Esophagus squamous epithelium (tissue), 5 donors: ENCODE measurements at places on chromosomes 3 and 15.

- no peak for DNase-seq
Observed at GRCh38 chr15:86629409-86630356, 550.0 kb downstream of the AGBL1 start.

DNA sequence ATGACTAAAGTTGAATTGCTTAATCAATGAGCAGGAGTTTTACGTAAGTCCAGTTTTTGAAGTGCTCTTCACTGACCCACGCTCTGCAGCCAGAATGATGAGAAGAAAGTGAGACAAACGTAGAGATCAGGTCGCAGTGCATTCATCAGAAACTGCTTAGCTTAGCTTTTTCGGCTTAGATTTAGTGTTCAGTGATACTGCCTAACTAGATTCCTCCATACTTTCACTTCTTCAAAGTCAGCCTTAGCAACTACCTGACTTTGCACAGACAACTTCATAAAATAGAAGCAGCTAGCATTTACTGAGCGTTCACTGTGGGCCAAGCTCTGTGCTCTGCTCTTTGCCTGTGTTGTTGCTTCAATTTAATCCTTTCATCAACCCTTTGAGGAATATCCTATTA is 116.1 kb downstream of the KCNH8 start:
- no peak for DNase-seq

DNA sequence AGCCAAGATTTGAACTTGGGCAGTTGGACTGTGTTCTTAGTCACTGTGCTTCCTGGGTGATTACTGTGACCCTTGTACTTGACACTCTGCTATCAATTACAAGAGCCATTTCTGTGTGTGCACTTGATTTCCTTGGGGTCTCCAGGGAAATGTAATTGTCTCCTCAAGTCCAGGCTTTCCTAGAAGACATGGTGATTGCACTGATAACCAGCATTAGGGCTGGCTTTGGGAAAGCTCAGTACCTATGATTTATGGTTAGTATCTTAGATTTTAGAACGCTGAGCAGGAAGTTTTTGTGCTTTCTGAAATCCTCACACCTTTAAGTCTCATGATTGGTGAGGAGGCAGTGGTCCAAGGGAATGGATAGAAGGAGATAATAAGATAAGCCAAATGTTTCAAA is 1.6 kb upstream of the CLDN11 start:
- DNase-seq = no peak

DNA sequence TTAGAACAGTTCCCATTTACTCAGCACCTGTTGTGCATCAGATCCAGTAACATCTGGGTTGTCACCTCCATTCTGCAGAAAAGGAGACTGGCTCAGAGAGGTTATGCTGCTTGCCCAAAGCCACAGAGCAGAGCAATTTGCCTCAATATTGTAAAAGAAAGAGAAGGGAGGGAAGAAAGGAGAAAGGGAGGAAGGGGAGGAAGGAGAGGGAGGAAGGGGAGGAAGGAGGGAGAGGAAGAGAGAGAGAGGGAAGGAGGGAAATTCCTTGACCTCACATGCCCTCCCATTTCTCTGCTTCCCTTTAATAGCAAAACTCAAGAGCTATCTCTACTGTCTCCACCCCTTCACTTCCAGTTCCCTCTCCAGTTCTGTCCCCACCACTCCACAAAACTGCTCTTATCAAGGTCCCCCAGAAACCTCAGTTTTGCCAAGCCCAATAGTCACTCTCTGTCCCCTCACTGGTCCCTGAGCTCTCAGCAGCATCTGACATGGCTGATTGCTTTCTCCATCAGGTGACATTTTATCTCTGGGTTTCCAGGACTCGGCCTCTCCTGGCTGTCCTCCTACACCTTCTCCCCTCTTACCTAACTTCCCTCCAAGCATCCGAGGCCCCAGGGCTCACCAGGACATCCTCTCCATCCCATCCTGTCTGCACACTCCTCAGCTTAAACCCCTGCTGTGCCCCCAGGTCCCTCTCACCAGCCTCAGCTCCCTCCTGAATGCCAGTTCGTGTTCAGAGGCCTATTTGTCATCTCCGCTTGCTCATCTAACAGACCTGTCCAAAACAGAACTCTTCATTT is 104.7 kb upstream of the LINGO1 start:
- DNase-seq = no peak

DNA sequence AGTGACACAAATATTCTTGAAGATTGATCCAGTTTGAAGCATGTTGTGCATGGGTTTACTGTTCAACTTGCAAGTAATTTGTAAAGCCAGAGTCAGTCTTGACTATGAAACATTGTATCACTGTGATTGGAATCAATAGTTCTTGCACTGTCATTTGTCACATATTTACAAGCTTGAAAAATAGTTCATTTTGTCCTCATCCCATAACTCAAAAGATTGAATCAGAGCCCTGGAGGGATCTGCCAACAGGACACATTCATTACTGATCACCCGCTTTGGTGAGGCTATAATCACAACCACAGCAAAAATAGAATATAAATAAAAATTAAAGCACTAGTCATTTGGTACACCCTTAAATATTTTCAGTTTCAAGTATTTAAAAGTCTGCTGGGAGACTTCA is 368.9 kb downstream of the WDR72 start:
- no peak for DNase-seq

GRCh38 chr15:64521201-64521600 is 60.8 kb downstream of the ZNF609 start:
- no peak for DNase-seq

GRCh38 chr3:158107605-158108444 is 1.6 kb upstream of the SHOX2 start:
- no peak for DNase-seq

DNA sequence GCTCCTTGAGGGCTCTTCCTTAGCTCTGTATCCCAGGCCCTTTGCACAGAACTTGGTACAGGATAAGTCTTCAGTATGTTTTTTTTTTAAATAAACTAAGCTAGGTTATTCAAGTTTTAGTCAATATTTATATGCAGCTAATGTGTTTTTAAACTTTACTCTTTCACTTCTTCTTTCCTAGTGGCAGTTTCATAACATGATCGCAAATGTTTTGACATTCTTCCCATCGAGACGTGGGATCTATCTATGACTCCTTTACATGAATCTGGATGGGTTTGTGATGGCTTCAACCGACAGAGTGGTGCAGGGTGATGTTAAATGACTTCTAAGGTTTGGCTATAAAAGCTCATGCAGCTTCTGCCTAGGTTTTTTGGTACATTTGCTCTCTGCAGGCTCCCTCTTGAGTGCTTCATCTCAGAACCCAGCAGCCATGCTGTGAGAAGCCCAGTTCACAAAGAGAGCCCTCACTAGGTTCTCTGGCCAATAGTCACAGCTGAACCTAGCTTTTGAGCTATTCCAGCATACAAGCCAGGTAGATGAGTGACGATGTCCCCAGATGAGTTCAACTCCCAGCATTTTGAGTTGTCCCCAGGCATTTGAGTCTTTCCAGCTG is 13.5 kb upstream of the MECOM start:
- no peak for DNase-seq

GRCh38 chr3:106191211-106191610 is 322.4 kb upstream of the CBLB start:
- DNase-seq = no peak

DNA sequence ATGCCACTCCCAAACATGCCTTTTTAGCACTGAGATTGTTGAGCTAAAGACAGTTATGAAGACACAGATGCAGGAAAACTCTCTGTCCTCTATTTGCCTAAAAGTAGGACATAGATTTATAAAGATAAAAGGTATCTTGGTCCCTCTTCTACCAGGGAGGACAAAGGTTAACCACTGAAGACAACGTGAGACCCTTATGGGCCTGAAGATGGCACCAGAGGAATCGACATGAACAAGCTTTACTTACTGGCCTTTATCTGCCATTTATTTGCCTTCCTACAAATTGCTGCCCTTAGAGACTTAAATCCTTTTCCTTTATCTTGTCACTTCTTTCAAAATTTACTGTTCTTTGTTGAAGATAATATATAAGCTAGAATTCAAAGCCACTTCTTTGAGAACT is 109.7 kb upstream of the FAM3D start:
- DNase-seq = no peak

DNA sequence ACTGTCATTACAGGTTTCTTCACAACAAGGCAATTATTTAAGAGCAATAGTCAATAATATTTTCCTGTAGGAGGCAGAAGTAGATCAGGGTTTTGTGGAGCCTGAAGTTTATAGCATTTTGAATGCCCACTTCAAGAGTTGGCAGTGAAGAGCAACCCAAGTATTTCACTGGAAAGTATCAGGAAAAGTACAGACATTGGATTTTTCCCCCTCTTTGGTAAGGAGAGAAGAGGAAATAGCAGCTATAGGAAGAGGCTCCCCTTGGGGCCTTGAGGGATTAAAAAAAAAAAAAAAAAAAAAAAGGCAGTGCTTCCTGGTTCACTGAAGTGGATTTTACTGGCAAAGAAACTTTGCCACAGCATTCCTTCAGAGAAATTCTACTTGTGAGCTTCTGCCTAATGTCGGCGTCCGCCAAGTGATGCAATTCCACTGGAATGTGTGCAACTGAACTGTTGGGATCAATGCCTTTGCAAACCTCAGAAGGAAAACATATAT is 5.7 kb upstream of the CNTN6 start:
- no peak for DNase-seq

GRCh38 chr3:8938021-8938420 is 25.3 kb downstream of the RAD18 start:
- no peak for DNase-seq

DNA sequence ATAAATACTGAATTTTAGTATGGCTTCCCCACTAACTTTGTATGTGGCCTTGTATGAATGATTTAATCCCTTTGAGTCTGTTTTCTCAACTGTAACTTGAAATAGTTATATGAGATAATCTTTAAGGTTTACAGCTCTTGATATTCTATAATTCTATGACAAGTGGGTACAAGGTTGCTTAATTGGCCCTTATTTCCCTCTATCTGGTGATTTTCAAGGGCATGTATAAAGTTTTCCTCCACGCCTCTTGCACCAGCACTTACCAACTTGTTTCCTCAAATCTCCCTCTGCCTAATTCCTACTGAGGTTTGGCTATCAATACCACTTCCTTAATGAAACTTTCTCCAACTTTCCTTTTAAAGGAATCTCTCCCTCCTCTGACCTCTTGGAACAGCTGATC is 112.9 kb downstream of the ISL2 start:
- DNase-seq = no peak

DNA sequence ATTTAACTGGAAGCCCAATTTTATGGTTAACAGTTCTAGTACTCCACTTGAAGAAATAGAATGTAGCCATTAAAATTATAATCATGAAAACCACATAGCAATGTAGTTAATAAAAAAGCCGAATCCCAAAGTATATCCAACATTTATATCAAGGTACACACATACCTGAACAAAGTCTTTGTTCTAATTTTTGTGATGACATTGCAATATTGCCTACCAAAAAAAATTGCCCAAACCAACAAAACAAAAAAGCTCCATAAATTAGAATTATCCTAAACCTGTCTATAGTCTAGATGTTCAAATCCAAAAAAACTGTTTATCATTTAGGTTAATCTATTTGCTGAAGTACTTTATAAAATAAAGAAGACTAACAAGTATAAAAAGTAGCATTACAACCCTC is 70.8 kb downstream of the CSNK1G1 start:
- DNase-seq = no peak

GRCh38 chr15:85764649-85765277 is 30.0 kb downstream of the KLHL25 start:
- DNase-seq = no peak
